ENCODE measurements at places on chromosomes 3 and 15. TPM values are rescaled to one million over a fixed set of nuclear protein-coding genes. Genes with fewer than 3 reads are reported as not detected.

DNA sequence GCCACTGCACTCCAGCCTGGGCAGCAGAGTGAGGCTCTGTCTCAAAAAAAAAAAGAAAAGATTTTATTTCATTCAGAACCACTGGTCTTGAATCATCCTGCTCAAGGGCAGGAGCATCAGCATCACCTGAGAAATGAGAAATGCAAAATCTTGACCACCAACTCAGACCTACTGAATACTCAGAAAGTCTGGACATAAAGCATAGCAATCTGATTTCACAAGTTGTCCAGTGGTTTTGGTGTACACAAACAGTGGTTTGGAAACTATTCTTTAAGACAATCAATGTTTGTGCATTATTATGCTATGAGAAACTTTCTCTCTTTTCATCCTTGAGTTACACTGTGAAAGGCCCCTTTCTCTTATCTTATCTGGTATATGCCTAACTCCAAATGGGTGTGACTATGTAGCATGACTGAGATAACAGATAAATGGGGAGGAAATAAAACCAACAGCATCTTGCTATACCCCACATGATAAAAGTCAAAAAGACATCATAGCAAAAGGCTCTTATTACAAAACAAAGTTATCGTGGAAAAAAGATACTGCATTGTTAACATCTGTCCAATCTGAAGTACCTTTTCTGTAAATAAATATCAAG, 174.2 kb upstream of the STT3B start:
- DNase-seq = no peak

- no peak for DNase-seq
Observed at GRCh38 chr3:147119989-147120388, 286.4 kb downstream of the ZIC4 start.

GRCh38 chr15:74709011-74709410, 13.2 kb upstream of the EDC3 start:
- DNase-seq = no peak

GUCA1C gene
- 17.3 TPM for total RNA-seq

SH2D7 gene
- total RNA-seq = 0.14 TPM

- no peak for DNase-seq
Observed at GRCh38 chr3:101170806-101171558, 149.4 kb downstream of the IMPG2 start.

DNA sequence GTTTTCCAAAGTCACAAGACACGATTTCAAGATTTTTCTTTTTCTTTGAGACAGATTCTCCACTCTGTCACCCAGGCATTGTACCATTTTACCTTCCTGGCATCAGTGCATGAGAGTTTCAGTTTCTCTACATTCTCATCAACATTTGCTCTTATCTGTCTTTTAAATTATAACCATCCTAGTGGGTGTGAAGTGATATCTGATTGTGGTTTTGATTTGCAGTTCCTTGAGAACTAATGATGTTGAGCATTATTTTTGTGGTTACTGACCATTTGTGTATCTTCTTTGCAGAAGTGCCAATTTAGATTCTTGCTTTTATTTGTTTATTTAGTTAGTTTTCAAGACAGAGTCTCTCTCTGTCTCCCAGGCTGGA, 41.2 kb downstream of the ADIPOQ start:
- DNase-seq = no peak

DNA sequence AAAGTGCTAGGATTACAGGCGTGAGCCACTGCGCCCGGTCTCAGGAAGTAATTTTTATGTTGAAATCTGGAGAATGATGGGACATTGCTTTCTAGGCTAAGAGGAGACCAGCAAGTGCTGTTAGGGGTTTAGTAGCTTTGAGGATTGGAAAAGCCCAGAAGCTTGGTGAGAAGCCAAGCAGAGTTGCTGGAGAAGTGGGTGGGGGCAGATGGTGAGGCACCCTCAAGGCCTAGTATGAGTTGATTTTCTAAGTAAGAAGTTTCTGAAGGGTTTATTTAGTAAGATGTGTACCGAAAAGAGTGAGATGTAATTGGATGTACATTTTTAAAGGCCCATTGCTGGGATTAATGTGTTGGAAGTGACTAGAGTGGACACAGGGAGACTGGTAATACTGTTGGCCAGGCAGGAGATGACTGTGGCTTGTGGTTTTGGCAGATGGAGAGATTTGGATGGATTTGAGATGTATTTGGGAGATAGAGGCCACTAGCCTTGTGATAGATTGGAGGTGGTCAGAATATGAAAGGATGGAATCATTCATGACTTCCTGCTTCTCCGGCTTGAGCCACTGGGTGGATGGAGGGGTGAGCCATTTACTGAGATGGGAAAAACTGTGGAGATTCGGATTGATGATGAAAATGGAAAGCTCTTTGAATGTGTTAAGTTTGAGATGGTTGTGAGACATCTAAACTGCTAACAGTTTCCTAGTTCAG, 2.3 kb downstream of the LRRC28 start:
- no peak for DNase-seq

DNA sequence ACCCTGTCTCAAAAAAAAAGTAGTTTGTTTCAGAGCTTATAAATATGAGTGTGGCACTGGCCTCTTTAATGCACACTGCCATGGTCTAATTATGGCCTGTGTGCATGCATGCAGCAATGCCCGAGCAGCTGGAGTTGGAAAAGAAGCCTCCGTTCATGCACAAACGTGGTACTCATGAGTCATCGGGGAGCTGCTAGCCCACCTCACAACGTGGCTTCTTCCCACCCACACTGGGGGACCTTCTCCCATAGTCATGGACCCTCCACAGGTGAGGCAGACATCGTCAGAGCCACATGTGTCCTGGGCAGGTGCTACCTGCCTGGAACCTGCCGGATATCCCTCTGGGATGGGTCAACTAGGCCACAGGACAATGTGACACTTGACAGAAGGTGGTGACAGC, 66.7 kb downstream of the ATP10A start:
- DNase-seq = no peak

- DNase-seq = no peak
Observed at GRCh38 chr3:39372833-39373232, 10.3 kb upstream of the SLC25A38 start.

GRCh38 chr3:19668163-19668562, 265.9 kb downstream of the EFHB start:
- DNase-seq = no peak

- no peak for DNase-seq
Observed at GRCh38 chr15:78415284-78415683, 22.7 kb upstream of the IREB2 start.

CPNE9 gene
- total RNA-seq = 0.12 TPM

GRCh38 chr3:195548501-195548900, 5.4 kb upstream of the PPP1R2 start:
- no peak for DNase-seq

- no peak for DNase-seq
Observed at GRCh38 chr3:74001436-74001835, 376.7 kb upstream of the PDZRN3 start.

TF gene
- 30.7 TPM for total RNA-seq

DNA sequence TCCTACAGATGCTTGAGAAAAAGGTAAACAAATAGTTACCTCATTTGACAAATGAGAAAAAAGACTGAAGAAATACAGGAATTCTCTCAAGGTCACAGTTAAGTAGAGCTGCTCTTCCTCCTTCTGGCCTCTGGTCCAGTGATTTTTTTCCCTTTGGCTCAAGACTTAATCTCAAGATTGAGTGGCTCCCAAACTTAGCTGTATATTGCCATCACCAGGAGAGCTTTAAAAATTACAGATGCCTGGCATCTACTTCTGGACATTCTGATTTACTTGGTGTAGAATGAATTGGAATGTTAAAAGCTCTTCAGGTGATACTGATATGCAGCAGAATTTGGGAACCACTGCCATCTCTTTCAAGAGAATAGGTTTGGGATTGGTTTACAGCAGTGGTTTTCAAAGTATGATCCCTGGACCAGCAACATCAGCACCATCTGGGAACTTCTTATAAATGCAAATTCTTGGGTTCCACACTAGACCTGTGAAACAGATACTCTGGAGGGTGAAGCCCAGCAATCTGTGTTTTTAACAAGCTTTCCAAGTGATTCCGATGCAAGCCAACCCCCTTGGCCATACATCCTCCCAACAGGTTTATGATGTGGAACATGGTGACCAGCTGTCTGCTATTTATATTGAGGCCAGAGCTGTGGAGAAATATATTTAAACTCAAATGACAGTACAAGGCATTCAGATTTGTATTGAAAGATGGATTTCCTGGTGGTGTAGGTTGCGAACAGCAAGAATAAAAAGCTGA, 333.0 kb upstream of the RARB start:
- DNase-seq = no peak

DNA sequence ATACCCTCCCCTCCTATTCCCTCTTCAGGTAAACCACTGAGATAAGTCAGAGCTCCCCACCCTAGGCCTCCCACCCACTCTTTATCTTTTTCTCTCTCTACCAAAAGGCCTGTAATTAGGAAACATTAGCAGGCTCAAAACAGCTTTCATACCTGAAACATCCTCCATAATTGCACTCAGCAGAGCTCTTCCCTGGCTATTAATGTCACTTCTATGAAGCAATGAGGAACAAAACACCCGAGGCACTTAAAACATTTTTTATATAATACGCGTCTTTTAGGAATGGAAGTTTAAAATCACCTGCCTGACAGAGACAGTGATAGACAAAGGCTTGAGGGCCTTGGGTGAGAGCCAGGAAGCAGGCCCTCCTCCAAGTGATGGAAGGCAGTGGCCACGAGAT, 138.9 kb downstream of the EPHB1 start:
- DNase-seq = no peak

GRCh38 chr15:69777356-69777755, 320.4 kb downstream of the TLE3 start:
- DNase-seq = no peak

DNA sequence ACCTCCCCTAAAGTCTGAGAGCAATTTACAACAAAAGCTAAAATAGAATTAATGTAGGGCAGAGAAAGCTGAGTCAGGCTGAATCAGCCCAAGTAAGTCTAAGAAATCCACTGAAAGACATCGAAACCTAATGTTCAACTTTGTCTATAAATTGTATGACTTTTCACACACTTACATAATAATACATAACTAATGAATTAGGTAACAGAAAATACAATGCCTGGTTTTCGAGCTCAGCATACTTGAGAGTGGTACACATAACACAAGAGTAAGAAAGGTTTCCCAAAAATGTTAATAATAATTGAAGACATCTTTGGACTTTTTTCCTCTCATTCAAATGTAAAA, 55.3 kb upstream of the VGLL4 start:
- no peak for DNase-seq

DNA sequence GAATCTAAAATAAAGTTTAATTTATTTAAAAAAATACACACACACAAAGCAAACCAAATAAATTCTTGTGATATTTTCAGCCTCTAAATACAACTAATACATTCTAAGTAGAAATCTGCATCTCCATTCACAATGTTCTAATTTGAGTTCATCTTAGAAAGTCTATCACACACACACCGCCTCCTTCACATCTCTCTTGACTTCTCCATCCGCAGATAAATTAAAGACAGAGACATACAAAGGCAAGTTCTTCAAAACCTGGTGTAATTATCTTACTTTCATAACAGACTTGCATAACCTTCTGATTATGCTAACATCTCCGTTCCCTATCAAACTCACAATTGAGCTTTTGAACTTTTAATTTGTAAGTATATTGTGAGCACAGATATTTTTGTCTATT, 657.3 kb downstream of the VGLL3 start:
- no peak for DNase-seq

GRCh38 chr15:77335298-77335697, 84.6 kb downstream of the PEAK1 start:
- no peak for DNase-seq

RTP4 gene
- total RNA-seq = 1.9 TPM

All from pancreas (tissue), 10 donors.